ENCODE measurements at places on chromosomes 16 and 17.

DNA sequence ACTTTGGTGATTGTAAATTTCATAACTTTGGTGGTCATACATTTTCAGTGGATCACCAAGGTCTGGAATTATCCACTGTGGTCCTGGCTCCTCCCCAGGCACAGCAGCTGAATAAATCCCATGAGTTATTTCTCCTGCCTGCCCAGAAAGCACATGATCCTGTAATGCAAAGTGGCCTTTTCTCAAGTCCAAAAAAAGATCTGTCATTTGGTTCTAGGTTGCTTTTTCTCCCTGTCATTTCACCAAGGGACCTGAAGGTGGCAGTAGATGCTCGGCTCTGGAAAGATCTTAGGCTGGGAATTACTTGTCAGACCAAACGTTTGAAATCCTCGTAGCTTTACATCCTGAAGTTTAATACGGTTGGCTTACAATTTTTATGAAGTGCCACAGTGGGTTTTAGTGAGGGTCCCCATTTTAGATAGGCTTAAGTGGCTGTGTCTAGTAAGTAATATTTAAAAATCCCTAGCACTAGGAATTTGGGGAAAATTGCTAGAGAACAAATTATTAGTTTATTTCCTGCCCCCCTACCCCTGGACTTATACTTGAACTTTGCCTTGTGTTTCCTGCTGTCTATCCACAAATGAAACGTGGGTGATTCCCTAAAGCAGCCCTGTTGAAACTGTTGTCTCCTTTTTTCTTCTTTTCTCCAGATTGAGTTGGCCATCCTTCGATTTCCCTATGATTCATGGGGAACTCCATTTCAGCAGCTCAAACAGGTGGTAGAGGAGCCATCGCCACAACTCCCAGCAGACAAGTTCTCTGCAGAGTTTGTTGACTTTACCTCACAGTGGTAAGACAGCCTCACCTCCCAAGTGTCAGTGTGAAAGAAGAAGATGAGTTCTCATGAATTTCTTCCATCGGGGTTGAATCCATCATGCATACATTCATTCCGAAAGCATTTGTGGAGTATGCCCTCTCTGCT is 111.7 kb downstream of the MAP2K6 start:
- DNase-seq, result peak; percentile 21

GRCh38 chr16:25608002-25608401 is 83.8 kb upstream of the HS3ST4 start:
- DNase-seq, result no peak

DNA sequence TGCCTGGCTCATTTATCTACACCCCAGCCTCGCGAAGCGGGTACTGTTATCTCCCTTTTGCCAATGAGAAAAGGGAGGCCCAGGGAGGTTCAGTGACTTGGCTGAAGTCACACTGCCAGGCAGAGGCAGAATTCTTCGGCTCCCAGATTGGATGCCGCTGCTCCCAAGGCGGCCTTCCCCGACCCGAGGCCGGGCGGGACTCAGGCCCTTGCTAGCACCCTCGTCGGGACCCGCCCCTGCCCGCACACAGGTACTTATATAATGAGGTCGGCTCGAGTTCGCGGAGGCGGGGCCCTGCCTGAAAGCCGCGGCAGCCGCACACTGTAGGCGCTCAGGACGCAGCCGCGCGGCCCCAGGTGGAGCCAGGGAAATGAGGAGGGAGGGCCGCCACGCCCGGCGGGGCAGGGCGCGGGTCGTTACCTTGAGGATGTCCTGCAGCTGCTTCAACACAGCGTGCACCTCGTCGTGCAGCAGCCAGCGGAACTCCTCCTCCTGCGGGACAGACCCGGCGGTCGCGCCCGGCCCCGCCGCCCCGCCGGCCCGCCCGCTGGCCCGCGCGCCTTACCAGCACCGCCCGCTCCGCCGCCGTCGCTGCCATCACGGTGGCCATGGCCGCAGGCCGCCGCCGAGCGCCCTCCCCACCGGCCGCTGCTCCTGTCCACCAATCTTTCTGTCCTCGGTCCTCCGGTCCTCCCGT is at the start of gene ROGDI:
Gene ROGDI (minus strand): TSS at position 672 of the 697 bp plus-strand sequence. CDS start 62 bp downstream, at position 610.
- DNase-seq, result no peak

GRCh38 chr16:12356632-12357340 is 380.3 kb downstream of the SNX29 start:
- no peak for DNase-seq

- DNase-seq, result no peak
Observed at GRCh38 chr17:62950067-62950466, 16.0 kb upstream of the TANC2 start.

GRCh38 chr17:41771389-41772206 is 14.9 kb downstream of the JUP start:
- no peak for DNase-seq

DNA sequence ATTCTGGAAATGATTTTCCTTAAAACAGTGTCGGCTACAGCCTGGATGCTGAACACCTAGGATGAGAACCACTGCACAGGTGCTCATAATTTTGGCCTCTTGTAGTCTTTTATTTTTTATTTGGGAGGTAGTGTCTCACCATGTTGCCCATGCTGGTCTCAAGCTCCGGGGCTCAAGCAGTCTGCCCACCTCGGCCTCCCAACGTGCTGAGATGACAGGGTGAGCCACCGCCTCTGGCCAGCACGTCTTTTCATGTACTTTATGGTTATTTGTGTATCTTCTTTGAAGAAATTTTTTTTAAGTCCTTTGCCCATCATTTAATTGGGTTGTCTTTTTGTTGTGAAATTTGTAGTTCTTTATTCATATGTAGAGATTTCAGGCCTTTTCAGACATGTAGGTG is 58.0 kb downstream of the WDR45B start:
- DNase-seq, result no peak

GRCh38 chr17:66605541-66605940 is 229.4 kb upstream of the CACNG5 start:
- DNase-seq, result no peak

GRCh38 chr16:15919331-15919730 is 30.1 kb upstream of the ABCC1 start:
- no peak for DNase-seq

GRCh38 chr16:17126156-17126555 is 344.6 kb downstream of the XYLT1 start:
- no peak for DNase-seq

- DNase-seq, result no peak
Observed at GRCh38 chr17:59365383-59365981, 34.0 kb downstream of the YPEL2 start.

DNA sequence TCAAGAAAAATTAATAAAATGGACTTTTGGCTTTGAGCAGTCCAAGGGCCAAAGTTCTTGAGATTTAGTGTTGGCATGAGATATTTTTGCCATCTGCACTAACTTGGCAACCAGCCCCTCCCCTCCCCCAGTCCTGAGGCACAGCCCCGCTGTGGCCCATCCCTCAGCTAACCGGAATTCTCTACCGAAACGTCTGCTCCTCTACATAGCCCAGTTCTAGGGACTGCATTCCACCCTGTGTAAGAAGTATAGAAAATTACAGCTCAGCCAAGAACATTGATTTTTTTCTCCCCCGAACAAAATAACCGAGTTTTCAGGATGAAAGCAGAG is 97.5 kb downstream of the AMFR start:
- DNase-seq, result no peak

GRCh38 chr17:49393491-49394255 is 21.0 kb downstream of the PHB1 start:
- no peak for DNase-seq

- DNase-seq, result peak; percentile 40
Observed at GRCh38 chr17:57420734-57421717, 164.7 kb downstream of the MSI2 start.

GRCh38 chr17:13044572-13045065 is 26.8 kb upstream of the ELAC2 start:
- DNase-seq, result peak; percentile 67

- DNase-seq, result peak; percentile 69
Observed at GRCh38 chr16:19589771-19590302, 34.3 kb downstream of the VPS35L start.

DNA sequence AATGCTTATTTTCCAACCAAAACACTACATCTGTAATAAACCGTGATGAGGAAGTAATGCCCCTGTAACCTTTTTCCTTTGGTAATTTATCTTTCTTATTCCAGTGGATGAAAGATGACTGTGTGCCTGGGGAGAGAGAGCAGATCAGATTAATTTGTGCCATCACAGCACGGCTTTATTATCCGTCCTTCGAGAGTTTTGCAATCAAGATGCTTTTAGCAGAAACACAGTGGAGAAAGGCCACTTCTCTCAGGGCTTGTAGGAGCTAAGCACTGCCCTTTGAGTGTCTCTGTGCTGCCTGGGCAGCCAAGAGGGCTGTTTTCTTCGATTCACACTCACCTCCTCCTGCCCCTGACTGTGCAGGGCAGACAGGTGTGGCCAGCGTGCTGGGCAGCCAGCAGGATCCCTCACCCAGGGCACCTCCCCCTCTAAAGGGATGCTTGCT is 190.2 kb downstream of the PRKCA start:
- peak; percentile 45 for DNase-seq

GRCh38 chr17:17089796-17090641 is 47.8 kb downstream of the MPRIP start:
- no peak for DNase-seq

DNA sequence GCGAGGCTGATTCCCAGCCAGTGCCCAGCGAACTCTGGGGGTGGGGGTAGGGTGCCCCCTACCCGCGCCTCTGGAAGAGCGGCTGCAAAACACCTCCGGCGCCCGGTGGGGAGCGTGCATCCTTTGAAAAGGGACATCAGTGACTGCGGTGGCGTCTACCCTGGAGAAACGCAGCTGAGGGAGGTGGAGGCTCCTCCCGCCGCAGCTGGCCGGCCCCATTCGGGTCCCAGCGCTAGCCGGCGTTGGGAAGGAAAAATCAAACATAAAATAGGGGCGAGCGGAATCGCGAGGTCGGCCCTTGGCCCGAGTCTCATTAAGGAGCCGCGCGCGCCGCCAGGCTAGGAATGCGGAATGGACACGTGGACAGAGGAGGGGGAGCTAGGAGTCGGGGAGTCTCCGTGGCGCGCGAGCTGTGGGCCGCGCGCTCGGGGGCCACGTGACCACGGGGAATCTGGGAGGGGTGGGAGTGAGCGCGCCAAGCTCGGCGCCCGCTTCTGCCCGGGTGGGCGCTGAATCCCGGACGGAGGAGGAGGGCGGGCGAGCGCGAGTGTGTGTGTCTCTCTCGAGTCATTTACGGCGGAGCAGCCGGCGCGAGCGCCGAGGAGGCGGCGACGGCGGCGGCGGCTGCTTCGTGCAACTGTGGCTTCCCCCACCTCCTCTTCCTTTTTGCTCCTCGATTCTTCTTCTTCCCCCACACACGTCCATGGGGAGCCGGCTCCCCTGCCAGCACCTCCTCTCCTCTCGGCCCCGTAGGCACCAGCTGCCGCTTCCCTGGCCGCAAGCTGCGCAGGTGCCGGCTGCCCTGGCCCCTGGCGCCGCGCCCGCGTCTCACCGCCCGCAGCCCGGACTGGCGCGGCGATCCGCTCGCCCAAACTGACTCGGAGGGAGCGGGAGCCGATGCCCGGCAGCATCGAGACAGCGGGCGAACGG is at the start of gene TMEM132E:
Gene TMEM132E (plus strand): TSS at position 566 of the 930 bp plus-strand sequence. CDS start 1,495 bp downstream, outside the sequence.
- no peak for DNase-seq

GRCh38 chr16:85567101-85567866 is 45.8 kb upstream of the GSE1 start:
- no peak for DNase-seq

GRCh38 chr16:11400076-11400475 is 54.8 kb downstream of the RMI2 start:
- DNase-seq, result no peak

GRCh38 chr17:4583206-4583605 is 1.1 kb upstream of the SMTNL2 start:
- DNase-seq, result no peak

- no peak for DNase-seq
Observed at GRCh38 chr17:82218349-82219075, 5.9 kb upstream of the CCDC57 start.

- no peak for DNase-seq
Observed at GRCh38 chr17:78967782-78968362, 11.9 kb downstream of the LGALS3BP start.

GRCh38 chr17:67025216-67025792 is 19.1 kb upstream of the CACNG1 start:
- DNase-seq, result no peak

DNA sequence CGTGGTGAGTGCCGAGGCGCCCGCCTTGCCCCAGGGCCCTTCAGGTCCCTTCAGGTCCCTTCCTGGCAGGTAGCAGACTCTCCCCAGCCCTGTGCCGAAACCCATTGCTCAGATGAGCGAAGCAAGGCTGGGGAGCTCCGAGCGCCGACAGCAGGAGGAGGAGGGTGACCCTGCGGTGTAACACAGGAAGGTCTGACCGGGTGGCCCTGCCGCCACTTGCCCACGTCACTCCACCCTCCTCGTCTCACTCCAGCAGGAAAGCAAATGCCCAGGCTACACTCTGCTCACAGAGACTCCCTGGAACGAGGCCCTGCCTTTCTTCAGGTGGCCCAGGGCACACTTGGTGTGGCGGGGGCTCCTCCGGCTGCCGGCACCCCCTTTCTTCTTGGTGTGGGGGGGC is 57.2 kb downstream of the ACTG1 start:
- no peak for DNase-seq

DNA sequence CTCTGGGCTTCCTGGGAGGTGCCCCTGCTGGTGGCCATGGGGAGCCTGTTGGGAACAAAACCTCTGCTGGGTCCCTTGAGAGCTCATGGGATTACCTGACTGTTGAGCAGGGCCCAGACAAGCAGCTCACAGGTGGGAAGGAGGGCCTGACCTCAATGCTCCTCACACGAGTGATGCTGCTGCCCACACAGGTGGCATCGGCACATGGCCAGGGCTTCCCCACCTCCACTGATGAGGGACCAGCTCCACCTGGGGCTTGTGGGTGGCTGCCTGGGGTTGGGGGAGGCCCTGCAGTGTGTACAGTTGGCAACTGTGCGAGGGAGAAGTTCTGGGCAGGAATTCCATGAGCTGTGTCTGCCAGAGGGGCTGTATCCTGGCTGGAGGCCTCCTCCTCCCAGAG is 87.8 kb upstream of the NLRP1 start:
- DNase-seq, result no peak

DNA sequence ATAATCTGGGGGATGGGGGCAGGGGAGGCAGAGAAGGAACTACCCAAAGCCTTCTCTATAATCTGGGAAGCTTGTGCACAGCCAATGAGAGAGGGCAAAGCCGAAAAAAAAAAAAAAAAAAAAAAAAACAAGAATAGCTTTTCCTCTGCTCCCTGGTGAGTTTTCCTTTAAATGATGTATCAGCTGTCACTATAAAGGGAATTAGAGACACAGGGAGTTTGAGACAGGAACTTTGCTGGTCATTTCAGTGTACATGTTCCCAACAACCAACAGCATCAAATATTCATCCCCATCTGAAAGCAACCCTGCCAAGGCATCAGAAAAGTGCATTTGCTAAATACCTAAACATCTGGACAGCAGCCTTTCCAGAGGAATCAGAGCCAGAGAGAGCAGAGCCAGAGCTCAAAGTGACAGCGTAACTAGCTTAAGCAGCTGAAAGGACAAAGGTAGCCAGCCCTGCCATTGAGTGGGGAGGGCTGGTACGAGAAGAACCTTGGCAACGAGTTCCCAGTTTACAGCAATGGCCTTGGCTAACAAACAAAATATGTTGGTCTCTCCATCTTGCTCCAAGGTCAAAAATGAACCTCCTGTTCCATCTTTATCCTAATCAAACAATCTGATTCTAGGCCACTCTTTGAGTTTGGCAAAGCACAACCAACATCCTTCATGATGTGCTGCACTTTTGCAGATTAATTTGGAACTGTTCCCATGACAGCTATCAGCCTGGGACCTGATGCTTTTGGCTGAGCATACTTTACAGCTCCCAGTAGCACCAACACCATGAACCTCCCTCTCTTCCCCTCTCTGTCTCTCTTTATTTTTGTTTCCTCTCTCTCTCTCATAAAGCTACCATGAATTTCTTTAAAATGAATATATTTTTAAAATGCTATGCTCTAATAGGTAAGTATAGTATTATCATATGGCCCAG is 143.7 kb upstream of the GNAO1 start:
- no peak for DNase-seq

GRCh38 chr17:60066576-60066975 is 12.1 kb downstream of the HEATR6 start:
- DNase-seq, result no peak
